Neural crest cell (in vitro differentiated cells): ENCODE measurements at places on chromosomes 5 and 9.

GRCh38 chr5:153813901-153814300 is 224.8 kb downstream of the FAM114A2 start:
- DNase-seq = no peak

DNA sequence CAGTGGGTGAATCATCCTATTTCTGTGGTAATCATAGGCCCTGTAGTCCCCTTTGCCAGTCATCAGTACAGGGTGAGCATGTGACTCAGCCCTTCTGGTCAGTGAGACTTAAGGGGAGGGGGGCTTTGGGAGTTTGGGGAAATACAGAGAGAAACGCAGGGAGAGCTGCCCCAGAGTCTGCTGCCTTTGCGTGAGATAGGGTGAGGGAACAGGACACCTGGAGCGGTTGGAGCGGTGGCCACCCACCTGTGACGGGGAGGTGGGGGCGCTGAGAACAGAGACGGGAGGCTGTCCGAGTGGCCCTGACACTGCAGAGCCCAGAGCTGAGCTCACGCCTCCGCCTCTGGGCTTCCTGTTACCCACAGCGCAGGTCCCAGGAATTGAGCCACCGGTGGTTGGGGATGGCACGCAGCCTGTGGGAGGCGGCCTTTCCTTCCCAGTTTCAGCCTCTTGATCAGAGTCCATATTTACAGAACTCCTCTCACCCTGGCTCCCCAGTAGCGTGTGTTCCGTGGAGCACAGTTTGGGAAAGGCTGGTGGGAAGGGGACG is 92.0 kb upstream of the ERCC6L2 start:
- DNase-seq = no peak

GRCh38 chr5:128376577-128376976 is 161.5 kb downstream of the FBN2 start:
- DNase-seq = no peak

GRCh38 chr5:74672215-74672877 is 12.7 kb upstream of the HEXB start:
- no peak for DNase-seq

DNA sequence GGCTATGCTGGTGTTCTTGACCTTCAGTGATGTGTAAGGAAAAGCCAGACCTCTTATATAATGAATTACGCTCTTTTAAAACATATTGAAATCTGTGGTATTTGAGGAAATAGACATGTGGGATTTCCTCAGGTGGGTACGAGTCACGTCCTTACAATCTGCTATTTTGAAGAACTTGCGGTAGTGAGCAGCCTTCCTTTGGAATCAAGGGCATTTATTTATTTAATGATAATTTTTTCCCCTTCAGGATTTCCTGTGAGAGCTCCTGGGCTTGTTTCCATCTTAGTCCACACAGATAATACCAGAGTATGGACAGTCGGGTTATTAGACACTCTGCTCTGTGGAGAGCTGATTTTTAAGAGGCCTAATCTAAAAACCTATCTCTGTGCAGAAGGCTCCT is 167.9 kb downstream of the ARHGEF28 start:
- DNase-seq = no peak

DNA sequence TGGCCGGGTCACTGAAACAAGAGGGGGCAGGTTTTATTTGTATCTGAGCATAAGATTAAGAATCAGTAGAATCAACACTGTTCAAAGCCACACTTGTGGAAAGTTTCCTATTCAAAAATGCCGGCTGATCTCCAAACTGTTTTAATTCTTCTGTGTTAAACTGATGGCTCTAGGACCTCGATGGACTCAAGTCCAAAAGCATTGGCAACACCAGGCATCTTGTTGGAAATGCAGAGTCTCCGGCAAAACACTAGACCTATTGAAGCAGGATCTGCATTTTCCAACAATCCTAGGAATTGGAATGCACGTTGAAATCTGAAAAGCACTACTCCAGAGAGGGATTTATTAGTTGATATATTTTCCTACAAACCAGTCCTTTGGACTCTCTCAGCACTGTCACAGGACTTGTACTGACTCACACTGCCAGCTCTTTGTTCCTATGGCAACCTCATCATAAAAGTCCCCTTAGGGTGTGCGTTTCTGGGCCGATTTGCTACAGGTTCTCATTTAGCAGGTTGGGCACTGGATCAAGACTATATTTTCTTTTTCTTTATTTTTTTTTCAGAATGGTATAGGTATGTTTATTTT is 48.1 kb upstream of the PCA3 start:
- DNase-seq = no peak

GRCh38 chr9:14314424-14314928 is 535 bp upstream of the NFIB start:
- DNase-seq = no peak

DNA sequence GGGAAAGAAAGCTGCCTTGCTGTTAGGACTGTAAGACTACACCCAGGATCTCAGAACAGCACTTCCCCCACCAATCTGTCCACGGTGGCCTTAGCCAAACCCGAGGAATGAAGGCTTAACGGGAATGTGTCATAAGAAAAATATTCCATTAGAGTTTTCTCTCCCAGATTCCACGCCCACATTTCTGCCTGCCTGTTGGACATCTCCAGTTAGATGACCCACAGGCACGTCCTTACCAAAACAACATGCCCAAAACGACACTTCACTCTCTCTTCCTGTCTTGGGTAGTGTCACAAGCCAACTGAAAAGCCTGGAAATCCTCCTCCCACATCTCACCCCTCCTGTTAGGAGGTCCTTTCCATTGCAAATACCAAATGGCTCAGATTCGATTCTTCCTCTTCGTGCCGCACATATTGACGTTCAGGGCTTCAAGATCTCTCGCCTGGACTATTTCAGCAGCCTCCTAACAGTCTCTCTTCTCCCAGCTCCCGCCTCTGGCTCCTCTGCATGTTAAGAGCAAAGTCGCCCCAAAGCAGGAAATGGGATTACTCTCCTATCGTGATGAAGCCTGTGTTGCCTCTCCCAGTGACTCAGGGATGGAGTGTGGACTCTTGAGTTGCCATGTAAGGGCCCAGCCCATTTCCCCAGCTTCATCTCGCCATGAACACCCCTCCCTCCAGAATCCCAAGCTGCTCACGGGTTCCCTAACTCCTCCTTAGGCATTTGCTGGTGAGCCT is 159.3 kb downstream of the NR3C1 start:
- DNase-seq = no peak

- DNase-seq = no peak
Observed at GRCh38 chr5:108149369-108149768, 232.5 kb downstream of the FBXL17 start.

- no peak for DNase-seq
Observed at GRCh38 chr5:28249771-28250415, 1211.5 kb upstream of the CDH9 start.

- no peak for DNase-seq
Observed at GRCh38 chr5:147997486-147997885, 66.3 kb upstream of the SPINK5 start.

DNA sequence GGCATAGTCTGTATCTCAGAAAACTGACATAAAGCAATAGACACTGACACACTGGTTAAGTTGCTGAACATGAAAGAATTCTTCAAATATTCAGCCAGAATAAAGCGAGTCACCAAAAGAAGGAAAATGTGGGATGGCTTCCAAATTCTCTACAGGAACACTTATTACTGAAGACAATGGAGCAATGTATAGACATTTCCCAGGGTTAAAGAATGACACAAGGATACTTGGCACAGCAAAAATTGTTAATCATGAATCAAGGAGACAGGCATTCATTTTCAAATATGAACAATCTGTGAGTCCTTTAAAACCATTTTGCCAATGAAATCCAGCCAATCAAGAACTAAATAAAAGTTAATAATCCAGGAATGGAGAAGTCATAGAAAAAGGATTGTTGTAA is 92.5 kb downstream of the MTX3 start:
- no peak for DNase-seq

GRCh38 chr5:127358284-127358683 is 67.7 kb downstream of the MEGF10 start:
- no peak for DNase-seq

- no peak for DNase-seq
Observed at GRCh38 chr5:65172486-65173129, 309.1 kb downstream of the ADAMTS6 start.

DNA sequence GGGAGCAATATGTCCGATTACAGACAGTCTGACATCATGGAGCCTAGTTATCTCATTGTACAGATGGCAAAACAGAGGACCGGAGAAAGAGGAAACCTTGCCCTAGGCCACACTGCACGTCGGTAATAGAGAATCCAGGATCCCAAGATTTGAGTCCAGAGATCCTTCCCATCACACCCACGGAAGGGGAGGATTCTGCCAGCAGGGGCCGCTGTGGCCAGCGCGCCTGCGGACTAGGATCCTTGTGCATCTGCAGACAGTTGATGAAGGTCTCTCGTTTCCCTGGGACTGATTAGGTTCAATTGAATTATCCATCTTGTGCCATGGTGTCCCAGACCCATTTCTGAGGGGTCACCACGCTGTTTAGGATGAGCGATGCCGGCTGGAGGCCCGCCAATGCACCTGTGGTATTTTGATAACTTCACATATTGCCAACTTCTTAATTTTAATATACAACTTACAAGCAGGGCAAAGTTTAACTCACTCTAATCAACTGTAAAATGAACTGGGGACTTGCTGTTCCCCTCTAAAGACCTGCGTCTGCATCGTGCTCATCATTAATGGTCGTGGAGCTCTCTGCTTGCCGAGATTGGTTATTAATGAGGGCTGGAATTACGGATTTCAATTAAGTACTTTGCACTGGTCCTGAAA is 592.7 kb upstream of the BRINP1 start:
- DNase-seq = peak; percentile 67
